ENCODE measurements at places on chromosomes 7 and 10.

GRCh38 chr10:110425684-110426293 lies 71.9 kb upstream of the DUSP5 start:
- no peak for DNase-seq

DNA sequence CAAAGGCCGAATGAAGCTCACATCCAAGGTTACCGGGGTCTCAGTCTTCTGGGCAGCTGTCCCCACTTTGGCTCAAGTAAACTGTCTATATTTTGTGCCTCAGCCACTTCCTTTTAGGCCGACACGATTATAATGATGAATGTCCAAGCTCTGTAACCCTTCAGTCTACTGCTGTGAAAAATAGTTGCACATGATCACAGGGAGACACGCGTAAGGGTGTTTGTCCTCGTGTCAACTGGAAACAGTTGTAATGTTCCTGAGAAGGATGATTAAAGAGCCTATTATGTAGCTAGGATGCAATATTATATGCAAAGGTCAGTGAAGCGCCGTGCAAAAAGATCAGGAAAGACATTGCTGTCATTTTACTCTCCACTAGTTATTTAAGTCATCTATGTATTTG lies 559.9 kb downstream of the SDK1 start:
- no peak for DNase-seq

DNA sequence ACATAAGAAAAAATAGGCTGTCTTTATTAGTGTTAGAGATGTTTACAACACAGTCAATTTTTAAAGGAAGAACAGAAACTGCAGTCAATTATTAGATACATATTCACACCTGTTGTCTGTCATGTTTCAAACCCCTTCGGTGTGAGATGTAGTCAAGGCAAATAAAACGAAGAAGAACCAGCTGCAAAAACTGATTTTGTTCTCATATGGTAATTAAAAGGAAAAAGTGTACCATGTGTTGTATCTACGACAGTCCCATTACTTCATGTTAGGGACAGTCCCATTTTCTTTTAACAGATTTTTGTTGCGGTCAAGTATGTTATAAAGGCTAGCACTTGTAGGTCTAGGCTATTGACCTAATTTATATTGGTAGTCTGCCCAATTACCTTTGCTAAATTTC lies 149.4 kb downstream of the LRRN3 start:
- DNase-seq = no peak

DNA sequence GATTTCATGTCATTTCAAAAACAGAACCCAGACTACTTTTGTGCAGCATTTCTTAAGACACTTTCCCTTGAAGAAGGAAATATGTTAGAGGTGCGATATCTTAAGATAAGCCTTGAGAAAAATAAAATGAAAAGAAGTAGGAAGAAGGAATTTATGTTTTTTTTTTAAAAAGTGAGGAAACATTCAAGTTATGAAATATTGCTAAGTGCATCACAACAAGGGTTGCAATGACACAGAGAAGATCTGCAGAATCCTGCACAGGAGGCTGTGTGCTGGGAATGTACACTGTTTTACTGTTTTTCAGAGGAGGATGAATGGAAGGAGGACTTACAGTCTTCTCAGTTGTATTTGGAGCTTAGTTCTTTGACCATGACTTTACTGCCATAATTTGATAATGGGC lies 79.8 kb upstream of the NME8 start:
- no peak for DNase-seq

GRCh38 chr7:157370742-157371141 lies 33.9 kb downstream of the DNAJB6 start:
- no peak for DNase-seq

DNA sequence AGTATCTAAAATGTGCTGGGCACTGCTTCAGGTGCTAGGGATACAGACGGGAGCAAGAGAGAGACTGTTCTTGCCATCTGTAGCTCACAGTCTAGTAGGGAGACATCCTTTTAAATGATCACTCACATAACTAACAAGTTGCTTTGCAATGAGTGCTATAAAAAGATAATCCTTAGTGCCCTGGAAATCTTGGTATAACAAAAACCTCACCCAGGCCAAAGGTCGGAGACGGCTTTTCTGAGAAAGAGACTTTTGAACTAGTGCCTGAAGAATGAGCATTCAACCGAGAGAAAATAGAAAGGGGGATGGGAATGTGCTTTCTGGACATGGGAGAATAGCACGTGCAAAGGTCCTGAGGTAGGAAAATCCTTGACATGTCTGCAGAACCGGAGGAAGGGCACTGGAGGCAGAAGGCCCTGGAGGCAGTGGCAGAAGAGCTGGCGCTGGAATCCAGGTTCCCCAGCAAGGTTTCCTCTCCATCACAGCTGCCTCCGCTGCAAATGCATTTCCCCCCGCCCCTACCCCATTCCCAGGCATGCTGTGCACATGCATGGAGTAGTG lies 89.4 kb downstream of the COL13A1 start:
- DNase-seq = no peak

All from pons (tissue), 1 donor.